D721Med (cell line): ENCODE measurements at places on chromosomes 7 and 10.

GRCh38 chr10:123570051-123570897, 95.9 kb upstream of the GPR26 start:
- no peak for DNase-seq

DNA sequence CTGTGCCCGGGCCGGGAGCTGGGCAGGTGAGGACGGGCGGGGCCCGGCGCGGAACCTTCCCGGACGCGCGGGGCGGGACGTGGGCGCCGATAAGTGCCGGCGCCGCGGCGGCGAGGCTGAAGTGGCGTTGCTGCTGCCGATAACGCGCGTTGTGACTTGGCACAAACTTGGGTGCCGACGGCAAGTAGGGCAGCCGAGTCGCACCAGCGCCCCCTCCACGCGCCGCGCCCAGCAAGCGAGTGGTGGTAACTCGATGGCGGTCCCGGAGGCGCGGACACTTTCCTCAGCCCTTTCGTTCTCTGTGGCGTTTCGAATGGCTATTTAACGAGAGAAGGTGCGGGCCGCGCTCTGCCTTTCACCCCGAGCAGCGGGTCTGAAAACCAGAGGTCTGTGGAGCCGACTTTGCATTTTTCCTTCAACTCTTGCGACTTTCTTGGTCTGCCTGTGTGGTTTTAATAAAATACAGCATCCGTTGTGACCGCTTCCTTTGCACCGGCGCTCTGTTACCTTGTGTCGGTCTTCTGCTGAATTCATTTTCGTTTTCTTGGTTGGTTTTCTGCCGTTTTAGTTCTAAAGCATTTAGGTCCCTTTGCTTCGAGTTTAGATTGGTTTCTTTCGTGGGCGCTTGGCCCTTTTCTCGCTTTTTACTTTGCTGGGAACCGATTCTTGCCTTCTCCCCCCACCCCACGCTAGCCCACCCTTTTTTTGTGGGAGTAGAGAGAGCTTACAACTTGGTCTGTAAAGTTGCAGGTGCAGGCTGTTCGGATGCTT, 701 bp downstream of the STK17A start:
- DNase-seq, result no peak

- no peak for DNase-seq
Measured at GRCh38 chr7:1569016-1569415, 816 bp downstream of the PSMG3 start.

DNA sequence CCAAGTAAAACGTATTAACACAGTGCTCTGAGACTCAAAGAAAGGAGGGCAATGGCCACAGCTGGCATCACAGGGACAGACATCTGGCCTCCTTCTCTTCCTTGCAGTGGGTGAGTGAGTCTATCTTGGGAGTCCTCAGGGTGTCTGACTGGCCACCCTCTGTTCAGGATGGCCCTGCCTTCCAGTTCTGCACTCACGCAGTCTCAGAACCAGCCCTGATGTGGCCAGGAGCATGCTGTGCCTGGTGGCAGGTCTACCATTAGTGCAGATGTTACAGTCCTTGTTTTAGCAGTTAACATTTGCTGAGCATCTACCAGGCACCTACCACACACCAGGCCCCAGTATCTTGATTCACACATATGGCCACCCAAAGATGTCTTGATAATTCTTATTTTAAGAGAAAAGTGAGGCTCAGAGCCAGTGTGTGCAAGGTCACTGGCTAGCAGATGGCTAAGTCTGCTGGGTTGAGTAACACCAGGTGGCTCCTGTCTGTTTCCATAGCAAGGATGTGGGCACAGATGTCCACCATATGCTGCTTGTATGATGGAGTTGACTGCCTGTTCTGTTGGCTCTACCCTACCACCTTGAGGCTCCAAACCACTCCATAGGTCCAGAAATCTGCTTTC, 23.2 kb upstream of the ARHGAP22 start:
- no peak for DNase-seq

DNA sequence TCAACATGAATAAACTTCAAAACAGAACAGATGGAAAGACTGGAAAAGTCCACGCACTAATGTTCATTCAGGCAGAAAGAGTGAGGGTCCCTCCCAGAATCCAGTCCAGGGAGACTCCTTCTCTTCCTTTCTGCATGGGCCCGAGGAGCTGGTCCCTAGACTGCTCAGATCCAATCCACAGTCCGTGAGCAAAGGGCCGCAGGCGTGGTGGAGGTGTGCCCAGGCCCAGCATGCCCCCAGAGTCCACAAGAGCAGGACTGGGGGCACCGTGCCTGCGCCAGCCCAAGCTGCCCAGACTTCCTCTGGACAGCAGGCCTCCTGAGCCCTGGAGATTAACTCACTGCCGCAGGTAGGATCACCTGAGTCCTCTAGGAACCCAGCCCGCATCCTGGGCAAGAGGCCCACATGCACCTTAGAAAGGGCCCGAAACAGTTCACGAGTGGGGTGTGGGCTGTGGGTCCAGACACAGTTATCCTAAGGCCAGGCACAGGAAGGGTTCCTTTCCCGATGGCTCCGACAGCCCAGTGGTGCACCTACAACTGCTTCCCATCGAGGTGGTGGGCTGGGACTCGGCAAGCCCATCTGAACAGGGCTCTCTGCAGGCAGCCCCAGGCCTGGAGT, 531.0 kb downstream of the DNAJB6 start:
- DNase-seq, result no peak

DNA sequence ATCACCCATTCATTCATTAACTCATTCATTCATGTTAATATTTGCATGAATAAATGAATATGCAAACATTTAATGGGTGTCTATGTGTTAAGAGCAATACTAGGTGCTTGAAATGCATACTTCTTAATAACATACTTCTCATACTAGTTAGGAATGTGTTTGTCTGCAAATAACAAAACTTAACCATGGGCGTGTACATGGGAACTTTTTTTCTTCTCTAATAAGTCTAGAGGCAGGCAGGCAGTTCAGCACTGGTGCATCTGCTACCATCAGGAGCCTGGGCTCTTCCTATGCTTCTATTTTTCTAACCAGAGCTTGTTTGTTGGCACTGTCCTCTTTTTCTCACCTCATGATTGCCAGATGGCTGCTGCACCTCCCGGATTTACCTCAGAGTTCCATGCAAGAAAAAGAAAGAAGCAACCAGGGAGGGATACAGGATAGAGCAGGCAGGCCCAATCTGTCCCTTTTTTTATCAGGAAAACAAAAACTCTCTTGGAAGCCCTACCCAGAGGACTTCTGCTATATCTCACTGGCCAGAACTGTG, 22.7 kb downstream of the CDHR3 start:
- DNase-seq, result no peak

DNA sequence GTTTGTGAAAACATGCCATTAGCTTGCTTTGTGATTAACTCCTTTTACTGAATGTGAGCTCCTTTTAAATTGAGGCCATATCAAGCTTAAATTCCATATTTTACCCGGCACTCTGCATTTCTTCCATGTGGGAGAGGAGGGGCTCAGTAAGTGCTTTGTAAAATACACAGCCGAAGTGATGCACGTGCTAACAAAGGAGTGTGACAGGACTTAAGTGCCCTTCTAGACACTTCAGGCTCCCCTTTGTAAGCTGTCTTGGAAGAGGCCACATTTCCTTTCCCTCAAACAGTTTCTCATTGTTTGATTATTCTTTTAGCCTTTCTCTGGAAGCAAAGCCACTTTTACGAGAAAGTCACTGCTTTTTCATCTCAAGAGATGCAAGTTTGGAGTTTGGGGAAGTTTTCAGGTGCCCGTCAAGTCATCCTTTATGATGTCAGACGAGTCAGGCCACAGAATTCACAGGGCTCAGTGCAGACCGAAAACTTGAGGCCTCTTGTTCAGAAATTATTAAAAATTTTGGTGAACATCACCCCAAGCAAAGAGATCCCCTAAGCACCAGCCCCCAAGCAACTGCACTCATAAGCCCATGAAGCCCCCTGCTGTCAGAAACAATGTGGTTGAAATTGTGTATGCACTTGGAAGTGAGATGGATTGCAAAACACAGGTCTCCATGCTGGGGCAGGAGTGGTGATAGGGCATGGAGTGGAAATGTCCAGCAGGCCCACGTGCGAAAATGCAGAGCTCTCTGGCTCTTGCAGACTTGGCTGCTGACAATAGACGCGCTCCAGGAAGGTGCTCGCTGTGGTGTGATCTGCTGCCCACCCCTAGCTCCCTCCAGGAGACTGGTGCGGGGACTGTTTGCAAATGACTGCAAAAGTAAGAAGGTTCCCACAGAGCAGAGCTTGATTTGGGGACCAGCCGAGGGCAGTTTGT, 11.5 kb downstream of the IKZF1 start:
- no peak for DNase-seq

- DNase-seq, result no peak
Measured at GRCh38 chr7:38585572-38586354, 45.4 kb downstream of the AMPH start.

- DNase-seq, result no peak
Measured at GRCh38 chr7:94129443-94130140, 125.4 kb upstream of the BET1 start.

- DNase-seq, result no peak
Measured at GRCh38 chr10:132273304-132273944, 34.3 kb downstream of the STK32C start.

DNA sequence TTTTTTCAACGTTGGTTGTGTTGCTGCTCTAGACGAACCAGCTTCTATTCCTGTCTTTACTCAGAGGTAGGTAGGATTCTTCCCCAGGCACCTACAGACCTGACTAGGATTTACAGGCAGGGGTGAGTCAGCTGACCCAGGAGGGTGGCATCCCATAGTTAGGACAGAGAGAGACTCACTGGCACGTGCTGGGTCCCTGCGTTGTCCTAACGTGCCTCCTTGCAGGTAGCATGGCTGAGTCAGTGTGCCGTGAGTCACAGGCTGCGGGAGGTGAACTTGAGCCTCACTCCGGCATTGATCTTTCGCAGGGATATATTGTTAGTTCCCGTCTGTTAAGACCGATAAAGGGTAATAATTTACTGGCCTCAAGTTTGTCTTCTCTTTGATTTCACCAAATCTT, 96.5 kb downstream of the PFKFB3 start:
- no peak for DNase-seq

DNA sequence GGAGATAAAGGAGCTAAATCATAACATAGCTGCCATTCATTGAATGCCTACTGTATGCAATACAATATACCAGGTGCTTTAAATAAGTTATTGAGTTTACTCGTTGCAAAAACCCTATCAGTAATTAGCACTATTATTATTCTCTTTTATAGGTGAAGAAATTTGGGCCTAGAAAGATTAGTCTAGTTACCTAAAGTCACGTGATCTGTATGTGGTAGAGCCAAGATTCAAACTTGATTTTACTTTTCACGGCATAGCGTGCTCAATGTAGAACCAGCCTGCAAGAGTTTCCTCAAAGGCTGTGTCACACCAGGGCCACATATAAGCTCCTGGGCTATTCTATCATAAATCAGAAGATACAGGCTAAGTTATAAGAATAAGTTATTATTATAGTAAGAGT, 439.9 kb downstream of the GFRA1 start:
- DNase-seq, result no peak

DNA sequence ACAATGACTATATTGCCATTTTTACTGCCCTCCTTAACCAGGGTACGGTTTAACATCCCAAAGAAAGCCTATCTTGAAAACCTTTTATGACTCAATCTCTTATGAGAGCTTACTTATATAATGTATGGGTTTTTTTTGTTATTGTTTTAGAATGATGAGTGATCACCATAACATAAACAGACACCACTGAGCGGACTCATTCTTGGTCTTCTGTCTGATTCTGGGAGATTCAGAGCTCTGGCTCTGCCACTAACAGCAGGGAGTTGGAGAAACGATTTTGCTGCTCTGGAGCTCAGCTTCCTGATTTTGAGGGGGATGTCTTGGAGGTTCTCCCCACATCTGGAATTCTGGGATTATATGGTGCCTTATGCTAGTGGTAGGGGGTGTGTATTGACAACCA, 244.1 kb downstream of the FRMD4A start:
- DNase-seq, result no peak

DNA sequence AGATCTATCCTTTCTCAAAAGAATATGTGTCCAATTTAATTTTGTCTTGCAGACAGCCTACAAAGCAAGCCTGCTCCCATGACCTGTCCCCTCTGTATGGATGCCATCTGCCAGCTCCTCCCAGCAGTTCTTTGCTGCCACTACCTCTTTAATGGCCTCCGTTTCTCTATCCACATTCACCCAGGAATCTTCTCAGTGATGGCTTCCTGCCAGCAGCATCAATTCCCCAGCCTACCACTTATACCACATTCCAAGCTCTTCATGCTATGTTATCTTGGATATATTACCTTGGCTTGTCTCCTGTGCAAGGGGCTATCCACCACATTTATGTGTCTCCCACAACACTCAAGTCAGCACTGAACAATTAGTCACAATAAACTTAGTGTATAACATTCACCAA, 133.2 kb downstream of the VPS50 start:
- no peak for DNase-seq

GRCh38 chr10:126867567-126868365, 37.5 kb upstream of the DOCK1 start:
- DNase-seq, result no peak

DNA sequence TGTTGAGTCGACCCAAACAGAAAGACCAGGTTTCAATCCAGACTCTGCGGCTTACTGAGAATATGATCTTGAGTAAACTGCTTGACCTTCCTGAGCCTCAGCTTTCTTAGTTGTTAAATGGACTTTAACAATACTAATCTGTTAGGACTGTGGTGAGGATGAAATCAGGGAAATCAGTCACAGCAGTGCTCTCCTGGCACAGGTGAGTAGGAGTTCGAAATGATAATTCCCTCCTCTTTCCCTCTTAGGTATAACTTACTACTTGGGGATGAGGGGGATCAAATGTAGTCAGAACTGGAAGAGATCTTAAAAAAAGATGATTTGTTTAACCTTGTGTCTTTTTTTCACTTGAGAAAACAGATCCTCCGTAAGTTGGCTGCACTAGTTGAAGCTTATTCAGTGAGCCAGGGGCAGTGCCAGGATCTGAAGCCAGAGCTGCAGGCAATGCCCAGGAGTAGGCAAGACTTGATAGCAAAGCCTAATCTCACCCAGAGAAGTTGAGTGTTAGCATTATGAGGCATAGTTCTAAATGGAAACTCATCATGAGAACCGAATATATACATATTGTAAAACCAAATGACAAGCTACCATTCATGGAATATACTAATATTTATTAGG, 1.8 kb upstream of the MAGI2 start:
- DNase-seq, result no peak

DNA sequence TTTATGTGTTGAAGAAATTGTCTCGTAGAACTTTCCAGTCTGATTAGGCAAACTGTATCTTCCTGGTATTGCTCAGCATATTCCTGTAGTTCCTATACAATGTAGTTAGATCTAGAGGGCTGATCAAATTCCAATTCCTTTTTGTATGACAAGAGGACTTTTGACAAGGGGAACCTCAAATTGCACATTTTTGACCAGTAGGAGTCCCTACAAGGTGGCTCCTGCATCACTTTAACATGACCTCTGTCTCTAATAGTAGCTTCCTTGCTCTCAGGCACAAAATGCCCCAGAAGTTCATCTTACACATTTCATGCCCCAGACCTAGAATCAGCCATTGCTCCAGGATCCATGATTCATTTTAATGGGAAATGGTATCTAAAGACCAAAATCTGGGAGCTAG, 18.7 kb downstream of the HERPUD2 start:
- no peak for DNase-seq

GRCh38 chr10:78337646-78338391, 304.2 kb downstream of the RPS24 start:
- DNase-seq, result no peak
